ENCODE measurements at places on chromosomes 13 and 19.

DNA sequence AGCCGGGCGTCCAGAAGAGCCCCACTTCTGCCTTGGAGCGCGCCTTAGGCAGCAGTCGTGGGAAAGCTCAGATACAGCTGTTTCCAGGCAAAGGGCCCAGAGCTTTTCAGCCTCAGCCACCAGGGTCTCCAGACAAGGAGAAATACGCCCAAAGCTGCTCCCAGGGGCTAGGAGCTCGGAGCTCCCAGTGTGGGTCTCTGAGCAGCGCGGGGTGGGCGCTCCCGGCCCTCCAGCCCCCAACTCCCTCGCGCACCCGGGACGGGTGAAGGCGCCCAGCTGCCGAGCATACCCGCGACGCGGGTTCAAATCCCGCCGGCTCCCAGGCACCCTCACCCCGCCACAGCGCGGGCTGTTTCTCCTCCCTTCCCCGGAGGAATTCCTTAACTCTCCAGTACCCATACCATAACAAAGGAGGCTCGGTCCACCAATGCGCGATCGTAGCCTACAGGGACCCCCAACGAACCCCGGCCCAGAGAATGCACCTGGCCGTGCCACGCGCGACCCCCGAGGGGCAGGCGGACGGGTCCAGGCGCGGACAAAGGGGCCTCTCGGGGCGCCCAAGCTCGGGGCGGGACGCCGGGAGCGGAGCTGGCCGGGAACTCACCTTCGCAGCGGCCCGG is 507 bp downstream of the COL4A1 start:
- no peak for DNase-seq

DNA sequence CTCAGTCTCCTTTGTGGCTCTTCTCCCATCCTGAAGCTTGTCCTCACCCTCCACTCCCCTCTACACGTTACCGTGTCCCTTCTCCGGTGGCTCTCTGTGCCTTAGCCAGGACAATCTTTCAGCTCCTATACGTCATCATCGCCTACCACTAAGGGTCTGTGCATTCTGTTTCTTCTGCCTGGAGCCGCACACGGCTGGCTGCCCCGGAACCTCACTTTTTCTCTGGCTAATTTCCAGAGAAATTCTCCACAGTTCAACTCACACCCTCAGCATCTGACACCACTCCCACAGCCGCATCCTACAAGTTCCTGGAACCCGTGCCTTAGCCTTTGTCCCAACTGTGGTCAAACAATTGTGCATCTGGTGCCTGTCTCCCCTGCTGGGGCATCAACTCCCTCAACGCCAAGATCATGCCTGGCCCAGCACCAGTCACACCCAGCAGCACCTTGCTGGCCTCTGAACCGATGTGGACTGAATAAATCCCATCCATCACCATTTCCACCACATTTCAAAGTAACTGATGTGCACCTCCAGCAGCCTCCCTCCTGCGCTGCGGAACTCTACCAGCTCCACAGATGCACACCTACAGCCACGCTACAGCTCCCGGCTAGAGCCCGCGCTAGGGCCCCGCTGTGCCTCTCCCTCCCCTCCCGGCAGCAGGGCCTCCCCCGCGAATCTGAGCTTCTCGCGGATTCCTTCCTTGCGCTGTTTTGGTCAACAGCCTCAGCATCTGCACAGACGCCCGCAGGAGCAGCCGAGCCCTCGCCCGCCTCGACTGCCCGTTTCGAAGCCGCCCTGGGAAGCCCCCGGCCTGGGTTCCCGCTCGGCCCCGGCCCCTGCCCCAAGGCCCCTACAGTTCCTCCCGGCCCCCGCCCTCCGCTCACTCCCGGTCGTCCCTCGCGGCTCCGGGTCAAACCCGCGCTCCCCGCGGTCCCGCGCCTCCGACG is 689 bp downstream of the DCUN1D2 start:
- DNase-seq: peak; percentile 34

DNA sequence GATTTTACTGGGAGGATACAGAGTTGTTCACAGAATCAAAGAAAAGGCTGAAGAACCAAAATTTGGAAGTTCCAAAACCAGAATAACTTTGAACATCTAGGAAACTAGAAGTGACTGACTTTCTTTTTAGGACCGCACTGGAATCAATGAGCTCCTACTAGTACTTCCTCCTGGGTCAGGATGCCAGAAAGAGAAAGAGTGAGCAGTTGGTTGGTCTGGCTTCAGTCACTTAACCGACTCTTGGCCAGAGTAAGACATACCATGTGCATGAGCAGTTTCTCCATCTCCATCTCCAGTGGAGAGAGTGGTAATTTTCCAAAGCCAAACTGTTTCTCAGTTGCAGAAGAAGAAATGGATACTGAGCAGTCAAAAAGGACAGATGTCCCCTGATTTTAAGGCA is 27.1 kb upstream of the MTUS2 start:
- DNase-seq: no peak

DNA sequence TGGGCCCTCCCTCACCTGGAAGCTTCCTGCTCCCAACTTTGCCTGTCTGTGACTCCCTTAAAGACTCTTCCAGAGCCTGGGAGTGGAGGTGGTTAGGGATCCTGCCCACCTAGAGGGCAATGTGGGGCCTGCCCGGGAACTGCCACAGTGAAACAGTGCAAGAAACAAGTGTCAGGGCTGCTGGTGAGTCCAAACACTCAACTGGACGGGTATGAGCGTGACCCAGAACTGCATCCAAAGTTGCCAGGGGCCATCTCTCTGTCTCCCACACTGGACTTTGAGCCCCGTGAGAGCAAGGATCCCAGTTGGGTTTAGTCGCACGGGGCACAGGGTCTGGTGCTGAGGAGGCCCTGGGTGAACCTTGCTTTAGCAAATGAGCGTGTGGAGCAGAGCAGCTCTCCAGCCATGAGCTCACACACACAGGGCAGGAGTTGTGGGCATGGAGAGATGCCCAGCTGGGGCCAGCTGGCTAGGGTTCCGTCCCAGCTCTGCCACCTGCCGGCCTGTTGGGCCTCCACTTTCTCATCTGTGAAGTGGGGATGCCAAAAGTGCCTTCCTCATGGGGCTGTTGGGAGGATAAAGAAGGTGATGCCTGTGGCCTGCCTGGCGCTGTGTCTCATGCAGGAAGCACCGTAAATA is 2.8 kb upstream of the NUMBL start:
- no peak for DNase-seq

DNA sequence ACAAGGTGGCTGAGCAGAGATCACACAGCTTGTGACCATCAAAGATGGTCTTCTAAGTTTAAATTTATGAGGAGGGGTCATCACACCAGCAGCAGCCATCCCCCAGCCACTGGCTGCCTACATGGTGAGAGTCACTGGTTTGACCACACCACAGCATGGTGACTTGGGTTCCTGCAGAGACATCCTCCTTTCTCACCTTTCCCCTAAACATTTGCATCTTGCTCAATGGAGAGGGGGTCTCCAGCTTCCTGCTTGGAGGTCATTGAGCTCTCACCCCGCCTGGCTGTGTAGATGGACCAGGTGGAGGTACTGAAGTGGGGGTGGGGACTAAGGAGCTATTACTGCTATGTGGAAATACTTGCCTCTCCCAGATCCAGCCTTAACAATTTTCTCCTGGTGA is 247.6 kb upstream of the ARGLU1 start:
- no peak for DNase-seq

GRCh38 chr13:113458253-113459065 is 5.2 kb upstream of the ADPRHL1 start:
- DNase-seq: no peak

- no peak for DNase-seq
Measured at GRCh38 chr13:20360041-20360491, 127.9 kb upstream of the GJB6 start.

GRCh38 chr13:102774214-102774568 is 605 bp upstream of the TEX30 start:
- no peak for DNase-seq

DNA sequence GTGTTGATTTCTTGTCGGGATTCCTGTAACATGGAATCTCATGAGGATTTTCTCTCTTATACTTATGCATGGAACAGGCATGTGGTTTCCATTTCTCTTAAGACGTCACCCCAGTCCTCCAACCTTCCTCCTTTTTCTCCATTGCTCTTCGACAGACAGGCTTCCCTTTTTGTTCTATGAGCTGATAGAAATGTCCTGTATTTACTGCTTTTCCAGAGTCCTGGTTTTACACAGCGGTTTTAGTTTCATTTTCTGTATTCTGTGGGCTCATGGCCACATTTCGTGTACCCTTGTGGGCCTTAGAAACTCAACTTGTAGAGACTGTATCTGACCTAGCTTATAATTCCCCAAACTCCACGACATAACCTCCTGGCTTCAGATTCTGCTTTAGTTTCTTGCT is 113.1 kb downstream of the PAN3 start:
- no peak for DNase-seq

GRCh38 chr19:5134691-5135090 is 165.8 kb downstream of the KDM4B start:
- no peak for DNase-seq

GRCh38 chr13:74675182-74675581 is 541.0 kb upstream of the KLF12 start:
- DNase-seq: no peak

GRCh38 chr19:18869023-18869618 is 26.8 kb downstream of the CERS1 start:
- no peak for DNase-seq

DNA sequence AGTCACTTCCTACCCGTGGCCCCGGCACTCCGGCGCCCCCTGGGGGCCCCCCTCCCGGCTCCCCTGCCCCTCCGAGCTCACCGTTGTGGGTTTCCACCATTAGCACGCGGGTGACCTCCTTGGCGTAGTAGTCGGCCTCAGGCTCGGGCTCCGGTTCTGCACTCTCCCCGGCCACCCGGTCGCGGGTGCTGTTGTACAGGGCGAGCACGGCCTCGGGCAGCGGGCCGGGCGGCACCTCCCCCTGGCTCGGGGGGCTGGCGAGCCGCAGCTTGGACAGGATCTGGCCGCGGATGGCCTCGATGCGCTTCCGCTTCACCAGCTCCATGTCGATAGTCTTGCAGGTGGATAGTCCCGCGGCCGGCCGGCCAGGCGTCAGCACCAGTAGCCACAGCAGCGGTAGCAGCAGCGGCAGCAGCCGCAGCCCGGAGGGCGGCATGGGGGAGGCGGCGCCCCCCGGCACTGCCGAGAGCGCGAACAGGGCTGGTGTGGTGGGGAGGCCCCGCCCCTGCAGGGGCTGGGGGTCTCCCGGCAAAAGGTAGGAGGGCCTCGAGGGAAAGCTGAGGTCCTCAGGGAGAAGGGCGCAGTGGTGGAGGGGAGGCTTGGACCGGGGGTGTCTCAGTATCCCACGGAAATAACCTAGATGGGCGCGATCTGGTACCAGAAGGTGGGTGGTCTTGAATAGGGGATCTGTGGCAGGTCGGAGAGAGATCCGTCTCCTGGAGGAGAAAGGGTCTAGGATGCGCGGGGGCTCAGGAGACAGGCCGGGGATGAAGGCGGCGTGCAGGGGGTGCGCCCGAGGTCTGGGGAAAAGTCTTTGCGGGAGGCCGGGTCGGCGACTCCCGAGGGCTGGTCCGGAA is 885 bp downstream of the TGFB1 start:
- DNase-seq: peak; percentile 74

GRCh38 chr19:51114087-51114729 is 6.0 kb upstream of the CTU1 start:
- DNase-seq: no peak

DNA sequence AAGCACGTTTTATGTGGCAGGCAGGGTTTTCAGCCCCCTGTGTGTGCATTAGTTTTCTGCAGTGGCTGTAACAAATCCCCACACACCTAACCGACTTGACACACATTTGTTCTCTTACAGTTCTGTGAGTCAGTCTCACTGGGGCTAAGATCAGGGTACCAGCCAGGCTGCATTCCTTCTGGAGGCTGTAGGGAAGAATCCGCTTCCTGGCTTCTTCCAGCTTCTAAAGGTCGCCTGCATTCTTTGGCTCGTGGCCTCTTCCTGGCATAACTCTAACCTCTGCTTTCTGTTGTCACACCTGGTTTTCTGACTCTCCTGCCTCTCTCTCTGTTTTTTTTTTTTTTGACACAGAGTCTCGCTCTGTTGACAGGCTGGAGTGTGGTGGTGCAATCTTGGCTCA is 6.4 kb downstream of the ELSPBP1 start:
- no peak for DNase-seq

DNA sequence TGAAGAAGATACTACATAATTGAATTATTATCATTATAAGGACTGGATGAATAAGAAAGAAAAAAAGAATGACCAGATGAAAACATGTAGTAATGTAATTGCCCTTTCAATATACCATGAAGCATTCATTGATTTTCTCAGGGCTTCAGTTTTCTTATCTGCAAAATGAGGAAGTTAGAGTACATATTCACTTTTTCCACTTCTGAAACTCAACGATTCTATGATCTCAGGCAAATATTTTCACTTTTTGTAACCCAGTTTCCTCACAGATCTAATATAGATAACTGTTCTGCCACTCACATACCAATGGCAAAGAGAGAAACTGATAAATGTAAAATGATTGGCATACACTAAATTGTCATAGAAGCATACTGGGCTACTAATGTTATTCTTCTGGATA is 856.6 kb upstream of the KLHL1 start:
- DNase-seq: no peak

GRCh38 chr19:1507192-1507660 is 5.6 kb downstream of the ADAMTSL5 start:
- DNase-seq: no peak

- DNase-seq: no peak
Measured at GRCh38 chr13:107185889-107186288, 618.0 kb upstream of the ARGLU1 start.

DNA sequence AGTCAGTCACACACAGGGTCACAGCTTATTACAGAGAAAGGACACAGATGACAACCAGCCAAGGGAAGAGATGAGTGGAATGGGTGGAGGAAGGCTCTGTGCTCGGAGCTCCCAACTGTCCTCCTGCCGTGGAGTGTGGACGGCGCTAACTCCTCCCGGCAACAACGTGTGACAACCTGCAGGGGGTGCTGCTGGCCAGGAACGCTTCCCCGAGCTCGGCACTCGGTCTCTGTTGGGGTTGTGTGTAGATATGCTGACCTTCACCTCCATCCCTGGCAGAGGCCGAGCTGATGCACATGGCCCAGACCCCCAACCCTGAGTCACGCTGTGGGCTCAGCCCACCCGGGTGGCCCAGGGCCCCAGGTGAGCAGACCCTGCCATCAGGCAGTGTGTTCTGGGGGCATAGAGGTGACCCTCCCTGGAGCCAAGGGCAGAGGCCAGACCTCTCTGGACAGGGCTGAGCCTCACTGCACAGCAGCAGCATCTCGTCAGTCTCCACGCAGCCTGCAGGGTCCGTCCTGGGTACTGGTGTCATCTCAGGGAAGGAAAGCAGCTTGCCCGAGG is 14.1 kb downstream of the ZNF444 start:
- DNase-seq: no peak

GRCh38 chr13:26011996-26012821 is 39.6 kb downstream of the SHISA2 start:
- peak; percentile 38 for DNase-seq
